ENCODE measurements at places on chromosomes 1 and 21. TPM values are rescaled to one million over a fixed set of nuclear protein-coding genes. Genes with fewer than 3 reads are reported as not detected.
A peak's percentile ranks its signal among the peaks of the same experiment; 100 is the strongest.

Gene DIO1
- total RNA-seq: 0.05 TPM

GRCh38 chr1:65386439-65386838 lies 34.0 kb upstream of the LEPR start:
- H3K4me1 ChIP-seq: no peaks in the 10 kb centered on the region
- H3K4me3 ChIP-seq: no peak overlapping the region

DNA sequence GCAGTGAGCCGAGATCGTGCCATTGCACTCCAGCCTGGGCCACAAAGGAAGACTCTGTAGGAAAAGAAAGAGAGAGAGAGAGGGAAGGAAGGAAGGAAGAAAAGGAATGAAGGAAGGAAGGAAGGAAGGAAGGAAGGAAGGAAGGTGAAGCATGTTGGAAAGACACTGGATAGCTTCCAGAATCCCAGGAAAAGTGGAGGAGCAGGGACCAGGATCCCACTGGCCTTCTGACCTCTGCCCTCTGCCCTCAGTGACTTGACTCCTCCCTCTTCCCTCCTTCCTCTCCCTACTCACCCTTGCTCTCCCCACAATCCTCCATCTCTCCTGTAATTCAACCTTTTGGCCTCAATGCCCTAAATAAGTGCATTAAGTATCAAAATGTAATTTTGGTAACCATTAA lies 4.1 kb upstream of the UTS2 start:
- no peaks in the 10 kb centered on the region for H3K36me3 ChIP-seq
- no peaks in the 10 kb centered on the region for H3K4me1 ChIP-seq
- no peak overlapping the region for H3K4me3 ChIP-seq
- H3K27me3 ChIP-seq: peaks cover 2% of the 10 kb centered on the region
- H3K27ac ChIP-seq: no peak overlapping the region
- no peak for DNase-seq

DNA sequence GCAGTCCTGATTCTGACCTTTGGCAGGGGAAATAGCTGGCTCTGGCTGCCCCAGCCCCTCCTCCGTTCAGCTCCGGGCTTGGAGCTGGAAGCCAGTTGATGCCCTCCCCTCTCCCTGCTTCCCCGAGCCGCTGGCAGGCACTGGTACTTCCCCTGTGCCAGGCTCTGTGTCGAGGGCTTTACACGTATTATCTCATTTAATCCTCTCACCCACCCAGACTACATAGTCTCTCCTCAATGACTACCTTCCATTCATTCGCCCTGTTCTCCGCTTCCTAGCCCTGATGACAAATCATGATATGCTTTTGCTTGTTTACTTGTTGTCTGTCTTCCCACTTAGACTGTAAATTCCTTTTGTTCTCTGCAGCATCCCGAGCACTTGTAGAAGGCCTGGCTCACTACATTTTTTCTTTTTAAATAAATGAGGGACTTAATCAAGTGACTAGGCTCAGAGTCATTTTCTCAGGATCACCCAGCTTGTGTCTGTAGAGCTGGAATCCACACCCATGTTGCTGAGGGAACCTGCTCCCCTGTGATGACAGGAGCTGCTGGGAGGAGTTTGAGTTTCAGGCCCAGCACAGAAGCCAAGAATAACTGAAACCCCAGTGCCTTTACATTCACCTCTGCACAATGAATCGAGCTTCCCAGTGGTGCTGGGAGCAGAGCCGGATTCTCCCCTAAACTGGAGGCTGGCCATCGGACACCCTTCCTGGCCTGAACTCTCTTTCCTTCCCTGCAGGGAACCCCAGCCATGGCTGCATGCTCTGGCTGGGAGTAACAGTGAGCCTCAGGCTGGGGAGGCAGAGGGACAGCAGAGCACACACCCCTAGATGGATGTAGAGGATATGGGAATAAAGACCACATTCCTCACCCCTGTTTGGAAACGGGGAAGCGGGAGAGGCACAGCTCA lies 58.3 kb downstream of the UBIAD1 start:
- H3K4me3 ChIP-seq: no peak overlapping the region
- H3K36me3 ChIP-seq: no peaks in the 10 kb centered on the region
- H3K27ac ChIP-seq: no peak overlapping the region
- no peaks in the 10 kb centered on the region for H3K27me3 ChIP-seq

GRCh38 chr1:165371588-165372225 lies 15.2 kb upstream of the LMX1A start:
- H3K27me3 ChIP-seq: peaks cover 46% of the 10 kb centered on the region
- DNase-seq: no peak
- H3K36me3 ChIP-seq: no peaks in the 10 kb centered on the region
- no peak overlapping the region for H3K4me3 ChIP-seq

- H3K27ac ChIP-seq: no peak overlapping the region
- H3K4me1 ChIP-seq: peaks cover 8% of the 10 kb centered on the region
Measured at GRCh38 chr1:200628223-200628881, 7.8 kb upstream of the KIF14 start.

- peaks cover 10% of the 10 kb centered on the region for H3K4me1 ChIP-seq
- peak overlapping the region; percentile 72 for H3K4me3 ChIP-seq
- peaks cover 63% of the 10 kb centered on the region for H3K27me3 ChIP-seq
- no peak for DNase-seq
- no peak overlapping the region for H3K27ac ChIP-seq
Measured at GRCh38 chr1:155062702-155063411, 683 bp upstream of the EFNA4 start.
